A549 treated with GW870086 at 1 μM for 4 hours (cell line): ENCODE measurements at places on chromosomes 6 and 20. TPM values are rescaled to one million over a fixed set of nuclear protein-coding genes. Genes with fewer than 3 reads are reported as not detected.

C2 gene
- total RNA-seq: 0.07 to 0.43 TPM (median 0.23 TPM) in 5 replicates

GTSF1L gene
- not detected in 5 replicates for total RNA-seq

RAET1L gene
- 0.43 to 0.93 TPM (median 0.63 TPM) in 5 replicates for total RNA-seq

C20orf144 gene
- 0.07 to 0.19 TPM (median 0.11 TPM) in 4 of 5 replicates, not detected in the other for total RNA-seq

SIRPG gene
- 0.20 TPM in 1 of 5 replicates, not detected in the others for total RNA-seq

TGM3 gene
- total RNA-seq: 0.05 TPM in 1 of 5 replicates, not detected in the others

FOXF2 gene
- total RNA-seq: 17.4 to 22.0 TPM (median 21.4 TPM) in 5 replicates

NMBR gene
- not detected in 5 replicates for total RNA-seq
